ENCODE measurements at places on chromosomes 1 and 21. TPM values are rescaled to one million over a fixed set of nuclear protein-coding genes. Genes with fewer than 3 reads are reported as not detected.

RHBDL2 gene
- total RNA-seq = not detected

- no peaks in the 10 kb centered on the region for H3K27me3 ChIP-seq
- H3K36me3 ChIP-seq = no peaks in the 10 kb centered on the region
- H3K27ac ChIP-seq = peak overlapping the region; percentile 97
- peak overlapping the region; percentile 79 for H3K4me3 ChIP-seq
- peaks cover 38% of the 10 kb centered on the region for H3K4me1 ChIP-seq
These were observed 643 bp downstream of the COQ8A start for GRCh38 chr1:226940806-226941067.

C8B gene
- total RNA-seq = not detected

DNA sequence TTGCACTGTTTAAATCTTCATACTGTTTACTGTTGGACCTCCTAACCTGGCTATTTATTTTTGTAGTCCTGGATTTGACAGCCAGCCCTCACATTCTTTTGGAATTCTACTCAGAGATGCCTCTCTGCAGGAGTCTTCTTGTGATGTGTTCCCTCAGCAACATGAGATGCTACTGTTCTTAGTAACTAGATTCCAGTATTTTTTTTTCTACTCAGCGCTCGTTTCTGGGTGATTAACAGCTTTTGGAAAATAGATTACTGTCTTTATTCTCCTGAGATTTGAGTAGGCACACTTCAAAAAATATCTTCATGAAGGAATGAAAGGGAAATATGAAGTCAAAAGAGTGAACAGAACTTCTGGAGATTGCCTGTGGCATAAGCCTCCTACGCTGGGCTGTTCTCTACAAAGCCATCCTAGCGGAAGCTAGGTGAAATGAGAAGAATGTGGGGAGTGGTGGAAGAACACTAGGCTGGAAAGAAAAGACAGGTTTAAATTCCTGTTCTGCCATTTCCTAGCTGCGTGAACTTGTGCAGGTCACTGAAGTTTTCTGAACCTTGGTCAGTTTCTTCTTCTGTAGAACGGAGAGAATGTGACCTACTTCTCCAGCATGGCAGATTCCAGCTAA is 75.9 kb downstream of the LRRC8C start:
- no peaks in the 10 kb centered on the region for H3K4me1 ChIP-seq
- H3K4me3 ChIP-seq = no peak overlapping the region
- DNase-seq = no peak
- no peaks in the 10 kb centered on the region for H3K27me3 ChIP-seq
- peak overlapping the region; percentile 36 for H3K27ac ChIP-seq
- H3K36me3 ChIP-seq = no peaks in the 10 kb centered on the region

DNA sequence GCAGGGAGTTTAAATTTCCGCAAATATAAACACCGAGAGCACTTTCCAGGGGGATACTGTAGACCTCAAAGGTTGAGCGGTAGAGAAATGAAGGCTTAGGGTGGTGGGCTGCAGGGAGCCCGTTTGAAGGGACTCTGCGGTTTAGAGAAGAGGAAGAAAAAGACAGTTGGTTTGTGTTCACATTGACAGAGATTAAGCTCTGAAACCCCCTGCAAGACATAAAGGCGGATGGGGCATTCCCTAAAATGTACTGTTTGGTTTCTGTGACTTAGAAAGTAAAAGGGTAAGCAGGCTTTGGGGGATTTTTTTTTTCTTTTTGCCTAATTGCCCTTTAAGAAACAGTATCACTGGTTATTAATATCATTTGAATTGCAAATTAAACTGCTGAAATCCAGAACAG is 1.3 kb downstream of the KAZN start:
- no peaks in the 10 kb centered on the region for H3K36me3 ChIP-seq
- no peak overlapping the region for H3K4me3 ChIP-seq
- peaks cover 12% of the 10 kb centered on the region for H3K27me3 ChIP-seq
- no peaks in the 10 kb centered on the region for H3K4me1 ChIP-seq

GRCh38 chr21:26842974-26843932 is 2.0 kb downstream of the ADAMTS1 start:
- peaks cover 39% of the 10 kb centered on the region for H3K4me1 ChIP-seq
- peak overlapping the region; percentile 94 for H3K27ac ChIP-seq

DNA sequence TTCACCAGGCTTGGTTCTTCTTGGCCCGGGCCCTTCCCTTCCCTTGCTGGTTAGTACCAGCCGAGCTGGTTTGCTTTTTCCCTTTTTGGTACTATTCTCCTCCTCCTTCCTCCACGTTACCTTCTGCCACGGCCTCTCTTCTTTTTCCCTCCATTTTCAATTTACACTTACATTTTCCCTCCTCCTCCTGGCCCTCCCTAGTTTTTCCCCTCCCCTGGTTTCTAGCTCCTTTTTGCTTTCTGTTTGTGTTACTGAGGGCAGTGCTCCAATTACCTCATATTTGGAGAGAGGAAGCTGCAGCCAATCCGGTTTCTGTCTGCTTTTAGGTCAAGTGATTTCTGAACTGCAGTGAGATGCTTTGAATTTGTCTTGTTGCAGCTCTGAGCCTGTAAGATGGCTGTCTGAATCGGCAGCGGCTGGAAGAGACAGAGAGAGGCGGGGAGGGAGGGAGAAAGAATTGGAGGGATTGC is 63.7 kb downstream of the MACF1 start:
- no peaks in the 10 kb centered on the region for H3K27me3 ChIP-seq
- H3K4me1 ChIP-seq = peaks cover 41% of the 10 kb centered on the region
- peak overlapping the region; percentile 37 for H3K4me3 ChIP-seq
- H3K36me3 ChIP-seq = no peaks in the 10 kb centered on the region

DNA sequence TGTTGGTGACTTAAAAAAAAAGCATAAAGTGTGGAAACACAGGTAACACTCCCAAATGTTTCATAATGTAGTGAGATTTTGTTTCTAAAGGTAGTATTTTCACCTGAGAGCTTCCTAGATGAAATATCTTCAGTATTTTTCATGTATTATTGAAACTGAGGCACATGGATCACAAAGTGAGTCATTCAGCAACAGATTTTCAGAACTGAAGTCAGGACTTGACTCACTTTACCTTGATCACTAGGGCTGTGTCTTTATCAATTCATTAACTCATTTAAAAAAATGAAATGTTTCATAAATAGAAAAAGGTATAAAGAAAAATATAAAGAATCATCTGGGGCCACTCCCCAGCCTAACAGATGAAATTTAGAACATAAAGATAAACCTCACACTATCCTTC is 66.5 kb upstream of the RCC1 start:
- no peaks in the 10 kb centered on the region for H3K27me3 ChIP-seq
- peaks cover 29% of the 10 kb centered on the region for H3K4me1 ChIP-seq
- peak overlapping the region; percentile 80 for H3K27ac ChIP-seq
- H3K36me3 ChIP-seq = no peaks in the 10 kb centered on the region
- no peak for DNase-seq

PSRC1 gene
- 1.7 TPM for total RNA-seq

DNA sequence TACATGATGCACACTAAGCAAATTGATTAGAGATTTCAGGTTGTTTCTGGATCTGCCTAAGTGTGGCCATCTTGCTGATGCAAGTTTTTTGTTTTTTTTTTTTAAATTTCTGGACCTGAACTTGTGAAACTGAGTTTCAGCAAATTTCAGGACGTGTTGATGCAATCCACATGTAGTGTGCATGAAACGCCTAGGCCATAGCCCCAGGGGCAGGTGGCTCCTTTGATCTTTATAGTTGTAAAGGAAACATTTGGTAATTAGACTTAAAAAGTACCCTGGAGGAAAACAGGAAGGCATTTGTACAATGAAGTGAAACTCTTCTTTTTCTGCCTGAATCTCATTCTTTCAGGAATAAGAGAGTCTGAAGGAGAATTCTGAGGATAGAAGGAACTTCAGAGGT is 162.2 kb upstream of the LHX8 start:
- H3K27me3 ChIP-seq = no peaks in the 10 kb centered on the region
- H3K4me1 ChIP-seq = no peaks in the 10 kb centered on the region
- H3K4me3 ChIP-seq = no peak overlapping the region
- H3K36me3 ChIP-seq = no peaks in the 10 kb centered on the region
- no peak overlapping the region for H3K27ac ChIP-seq

DNA sequence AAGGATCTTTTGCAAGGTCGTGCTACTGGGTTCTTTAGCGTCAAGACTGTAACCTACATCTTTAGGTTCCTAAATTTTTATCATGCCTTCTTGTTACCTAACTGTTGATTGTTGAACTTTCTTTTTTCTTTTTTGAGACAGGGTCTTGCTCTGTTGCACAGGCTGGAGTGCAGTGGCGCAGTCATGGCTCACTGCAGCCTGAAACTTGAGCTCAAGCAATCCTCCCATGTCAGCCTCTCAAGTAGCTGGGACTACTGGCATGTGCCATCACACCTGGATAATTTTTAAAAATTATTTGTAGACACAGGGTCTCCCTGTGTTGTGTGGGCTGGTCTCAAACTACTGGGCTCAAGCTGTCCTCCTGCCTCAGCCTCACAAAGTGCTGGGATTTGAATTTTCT is 52.9 kb downstream of the NFIA start:
- H3K27ac ChIP-seq = no peak overlapping the region
- H3K4me3 ChIP-seq = no peak overlapping the region
- H3K27me3 ChIP-seq = no peaks in the 10 kb centered on the region
- DNase-seq = no peak

- no peaks in the 10 kb centered on the region for H3K27me3 ChIP-seq
- DNase-seq = no peak
These were observed 119.1 kb downstream of the KCNN3 start for GRCh38 chr1:154750681-154751665.

GRCh38 chr1:201506092-201506491 is 831 bp downstream of the CSRP1 start:
- DNase-seq = no peak
- H3K36me3 ChIP-seq = no peaks in the 10 kb centered on the region
- H3K4me3 ChIP-seq = peak overlapping the region; percentile 80
- H3K27me3 ChIP-seq = no peaks in the 10 kb centered on the region
- no peaks in the 10 kb centered on the region for H3K4me1 ChIP-seq

- H3K36me3 ChIP-seq = no peaks in the 10 kb centered on the region
- H3K4me3 ChIP-seq = no peak overlapping the region
- H3K4me1 ChIP-seq = peaks cover 18% of the 10 kb centered on the region
- no peak for DNase-seq
These were observed 22.8 kb upstream of the ELOA start for GRCh38 chr1:23720256-23720995.

- H3K4me3 ChIP-seq = no peak overlapping the region
- no peaks in the 10 kb centered on the region for H3K36me3 ChIP-seq
- H3K4me1 ChIP-seq = no peaks in the 10 kb centered on the region
- H3K27ac ChIP-seq = no peak overlapping the region
These were observed 2.5 kb downstream of the KRTAP10-11 start for GRCh38 chr21:44648557-44649311.

DNA sequence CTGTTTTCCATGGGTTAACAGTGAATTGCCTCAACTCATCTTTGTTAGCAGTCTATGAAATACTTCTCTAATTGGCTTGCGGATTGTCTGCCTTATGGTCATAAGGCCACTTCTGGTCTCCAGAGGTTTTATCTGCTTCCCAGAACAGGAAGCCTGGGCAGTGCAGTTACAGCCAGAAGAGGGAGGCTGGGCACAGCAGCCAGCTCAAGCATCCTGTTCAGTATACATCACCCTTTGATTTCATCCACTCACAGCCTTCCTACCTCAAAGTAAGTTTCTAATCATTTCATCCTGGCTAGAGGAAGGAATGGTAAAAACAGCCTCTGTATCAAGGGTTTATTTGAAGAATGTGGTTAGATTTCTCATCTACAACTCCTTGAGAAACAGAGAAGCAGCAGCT is 311.5 kb upstream of the DEPDC1 start:
- DNase-seq = no peak
- no peaks in the 10 kb centered on the region for H3K4me1 ChIP-seq
- no peak overlapping the region for H3K27ac ChIP-seq
- no peaks in the 10 kb centered on the region for H3K36me3 ChIP-seq
- no peak overlapping the region for H3K4me3 ChIP-seq

LCE1F gene
- total RNA-seq = not detected

DNA sequence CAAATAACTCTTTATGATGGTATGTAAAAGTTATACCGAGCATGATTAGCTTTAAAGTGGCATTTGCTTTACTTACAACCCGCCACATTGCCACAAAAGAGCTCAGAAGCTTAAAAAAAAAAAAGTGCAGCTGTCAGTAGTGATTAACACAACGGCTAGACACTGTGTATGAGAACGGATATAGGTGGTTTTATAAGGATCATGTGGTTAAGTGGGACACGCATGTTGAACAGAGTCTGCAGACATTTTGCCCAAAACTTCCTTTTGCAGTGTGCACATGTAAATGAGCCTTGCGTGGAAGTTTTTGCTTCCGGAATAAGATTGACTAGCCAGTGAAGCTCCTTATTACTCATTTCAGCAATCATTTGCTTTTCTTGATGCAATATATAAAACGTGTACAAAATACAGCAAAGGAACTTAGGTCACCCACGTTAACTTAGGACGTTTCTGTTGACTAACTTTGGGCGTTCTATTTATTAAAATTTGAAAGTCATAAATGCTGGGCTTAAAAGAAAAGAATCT is 58.7 kb upstream of the RGS1 start:
- H3K4me1 ChIP-seq = no peaks in the 10 kb centered on the region
- H3K36me3 ChIP-seq = no peaks in the 10 kb centered on the region
- no peak overlapping the region for H3K27ac ChIP-seq
- H3K27me3 ChIP-seq = no peaks in the 10 kb centered on the region
- H3K4me3 ChIP-seq = no peak overlapping the region

CCDC27 gene
- total RNA-seq = 0.17 TPM

ITLN2 gene
- total RNA-seq = not detected

DNA sequence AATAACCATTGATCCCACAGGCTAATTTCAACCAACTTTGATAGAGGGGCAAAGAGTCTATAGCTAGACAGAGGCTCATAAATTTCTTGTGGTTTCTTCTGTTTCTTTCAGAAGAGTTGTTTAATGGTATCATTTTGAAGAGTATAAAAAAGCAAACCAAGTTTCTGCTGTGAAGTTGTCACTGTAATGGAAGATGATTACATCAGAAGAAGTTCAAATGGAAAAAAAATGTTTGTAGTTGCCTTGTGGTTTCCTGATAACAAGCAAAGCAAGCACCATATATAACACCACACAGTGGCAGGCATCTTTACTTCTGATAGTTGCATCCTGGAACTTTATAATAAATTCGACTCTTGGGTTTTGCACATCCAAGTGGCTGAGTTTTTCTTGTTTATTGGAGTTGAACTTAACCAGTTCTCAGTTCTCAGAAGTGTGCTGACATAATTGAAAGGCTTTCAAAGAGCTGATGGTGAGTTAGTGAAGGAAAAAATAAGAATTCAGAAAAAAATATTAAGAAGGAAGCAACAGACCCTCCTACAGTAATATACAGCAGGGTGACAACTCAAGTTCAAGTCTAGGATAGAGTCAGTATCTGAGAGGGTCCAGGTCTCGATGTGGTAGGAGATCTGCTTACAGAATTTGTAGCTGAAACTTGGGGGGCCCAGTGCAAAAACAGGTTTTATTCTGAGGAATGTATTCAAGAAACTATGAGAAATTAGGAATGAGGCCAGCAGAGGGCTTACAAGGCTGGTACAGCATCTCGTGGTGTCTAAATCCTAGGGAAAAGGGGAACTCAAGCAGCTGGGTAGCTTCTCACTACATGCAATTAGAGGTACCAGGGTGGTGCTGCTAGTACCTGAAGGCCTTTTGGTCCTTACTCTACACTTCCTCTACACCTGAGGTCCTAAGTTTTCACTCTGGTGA is 123.5 kb downstream of the CRB1 start:
- no peaks in the 10 kb centered on the region for H3K36me3 ChIP-seq
- H3K4me1 ChIP-seq = no peaks in the 10 kb centered on the region
- no peaks in the 10 kb centered on the region for H3K27me3 ChIP-seq
- DNase-seq = no peak

KLF17 gene
- total RNA-seq = not detected

USP48 gene
- 35.9 TPM for total RNA-seq

Data from psoas muscle (tissue), 8 donors.